ENCODE measurements at places on chromosomes 7 and 10.

GRCh38 chr7:137036768-137037167 is 168.3 kb downstream of the CHRM2 start:
- DNase-seq, result no peak

GRCh38 chr10:35215107-35215506 is 88.5 kb downstream of the CREM start:
- DNase-seq, result no peak

DNA sequence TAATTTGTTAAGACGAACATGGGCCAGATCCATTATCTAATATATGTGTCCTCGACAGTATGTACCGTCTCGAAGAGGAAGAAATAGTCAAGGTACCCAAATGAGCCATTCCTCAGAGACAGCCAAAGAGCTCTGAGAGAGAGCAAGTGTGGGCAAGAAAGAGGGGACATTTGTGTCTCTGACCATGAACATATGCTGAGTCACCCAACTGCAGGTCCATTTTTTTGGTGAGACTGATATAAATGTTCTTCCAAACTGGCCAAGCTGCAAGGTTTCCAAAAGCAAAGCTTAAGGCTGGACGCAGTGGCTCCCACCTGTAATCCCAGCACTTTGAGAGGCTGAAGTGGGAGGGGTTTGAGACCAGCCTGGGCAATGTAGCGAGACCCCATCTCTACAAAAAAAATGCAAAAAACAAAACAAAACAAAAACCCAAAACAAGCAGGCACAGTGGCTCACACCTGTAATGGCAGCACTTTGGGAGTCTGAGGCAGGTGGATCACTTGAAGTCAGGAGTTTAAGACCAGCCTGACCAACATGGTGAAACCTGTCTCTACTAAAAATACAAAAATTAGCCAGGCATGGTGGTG is 26.0 kb upstream of the ATXN7L1 start:
- no peak for DNase-seq

DNA sequence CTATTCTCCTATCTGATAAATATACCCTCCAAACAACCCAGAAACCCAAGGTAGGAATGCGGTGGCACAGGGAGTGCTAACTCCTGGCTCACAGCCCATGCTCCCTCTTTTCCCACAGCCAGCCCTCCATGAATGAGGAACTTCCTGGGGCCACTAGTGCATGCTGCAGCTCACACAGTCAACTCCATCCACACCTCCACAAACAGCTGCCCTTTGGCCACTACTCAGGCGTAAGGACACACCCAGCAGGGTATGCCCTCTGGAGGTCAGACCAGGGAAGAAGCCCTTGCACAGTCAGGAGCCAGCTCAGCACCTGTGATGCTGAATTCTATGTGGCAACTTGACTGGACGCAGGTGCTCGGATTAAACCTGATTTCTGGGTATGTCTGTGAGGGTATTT is 85.2 kb upstream of the PIK3CG start:
- DNase-seq, result no peak
